Activated CD4-positive, CD25-positive, alpha-beta regulatory T cell treated with anti-CD3 and anti-CD28 coated beads, Interleukin-2, amount 50 U/mL, for 72 hours (primary cell): ENCODE measurements at places on chromosomes 7 and 10.
A peak's percentile ranks its signal among the peaks of the same experiment; 100 is the strongest.

- DNase-seq: no peak
These were observed 23.1 kb downstream of the MDFIC start for GRCh38 chr7:114944745-114945625.

DNA sequence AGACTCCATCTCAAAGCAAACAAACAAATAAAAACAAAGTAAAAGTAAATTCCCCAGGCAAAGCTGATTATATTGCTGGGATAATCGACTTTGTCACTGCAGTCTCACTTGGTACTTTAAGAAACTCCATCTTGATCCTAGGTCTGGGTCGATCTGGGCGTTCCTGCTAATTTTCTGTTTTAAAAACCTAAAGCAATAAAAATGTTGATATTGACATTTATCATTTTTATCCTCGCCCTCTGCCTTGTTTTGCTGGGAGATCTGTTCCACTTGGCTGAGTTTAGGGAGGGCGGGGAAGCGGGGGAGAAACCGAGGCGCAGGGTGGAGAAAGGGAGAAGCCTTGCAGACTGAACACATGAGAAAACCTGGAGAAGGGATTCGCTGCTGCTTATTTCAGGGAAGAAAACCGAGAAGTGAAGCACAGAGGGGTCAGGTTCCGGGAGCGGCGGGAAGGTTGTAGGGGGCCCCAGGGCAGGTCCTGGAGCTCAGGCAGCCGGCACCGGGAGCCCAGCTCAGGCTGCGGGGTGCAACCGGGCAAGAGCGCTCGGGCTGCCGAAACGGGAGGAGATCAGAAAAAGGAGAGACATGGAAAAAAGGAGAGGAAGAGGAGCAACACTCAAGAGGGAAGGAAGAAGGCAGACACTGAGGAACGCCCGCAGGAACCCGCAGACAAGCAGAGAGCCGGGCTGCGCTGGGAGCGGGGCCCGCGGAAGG, 27.3 kb upstream of the KMT2C start:
- no peak for DNase-seq

DNA sequence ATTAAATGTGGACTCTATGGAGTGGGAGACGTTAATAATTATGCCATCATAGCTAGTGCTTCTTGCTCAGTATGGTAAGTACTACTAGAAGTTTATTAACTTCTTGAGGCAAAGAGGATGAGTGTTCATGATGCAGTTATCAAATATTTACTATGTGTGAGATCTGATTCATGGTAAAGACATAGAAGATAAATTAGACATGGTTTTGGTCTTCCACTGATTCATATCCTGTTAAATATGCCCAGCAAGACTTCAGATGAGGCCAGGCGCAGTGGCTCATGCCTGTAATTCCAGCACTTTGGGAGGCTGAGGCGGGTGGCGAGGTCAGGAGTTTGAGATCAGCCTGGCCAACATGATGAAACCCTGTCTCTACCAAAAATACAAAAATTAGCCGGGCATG, 547.1 kb upstream of the ANKRD30A start:
- DNase-seq: no peak

DNA sequence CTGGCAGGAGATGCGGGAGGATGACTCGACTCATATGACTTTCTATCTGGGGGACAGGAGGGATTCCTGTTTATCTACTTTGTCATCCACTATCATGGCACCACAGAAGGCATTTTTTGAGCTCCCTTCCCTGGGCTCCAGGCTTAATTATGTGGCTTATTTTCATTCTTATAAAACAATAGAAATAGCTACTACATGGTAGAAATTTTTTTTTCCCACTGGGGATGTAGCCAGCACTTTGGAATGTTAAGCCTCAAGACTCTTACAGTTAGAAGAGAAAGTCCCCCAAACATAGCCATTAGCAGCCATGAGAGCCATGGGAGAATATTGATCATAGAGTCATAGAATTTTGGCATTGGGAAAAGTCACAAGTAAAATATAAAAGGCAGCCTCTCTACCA, 14.6 kb upstream of the FAM180A start:
- DNase-seq: no peak

DNA sequence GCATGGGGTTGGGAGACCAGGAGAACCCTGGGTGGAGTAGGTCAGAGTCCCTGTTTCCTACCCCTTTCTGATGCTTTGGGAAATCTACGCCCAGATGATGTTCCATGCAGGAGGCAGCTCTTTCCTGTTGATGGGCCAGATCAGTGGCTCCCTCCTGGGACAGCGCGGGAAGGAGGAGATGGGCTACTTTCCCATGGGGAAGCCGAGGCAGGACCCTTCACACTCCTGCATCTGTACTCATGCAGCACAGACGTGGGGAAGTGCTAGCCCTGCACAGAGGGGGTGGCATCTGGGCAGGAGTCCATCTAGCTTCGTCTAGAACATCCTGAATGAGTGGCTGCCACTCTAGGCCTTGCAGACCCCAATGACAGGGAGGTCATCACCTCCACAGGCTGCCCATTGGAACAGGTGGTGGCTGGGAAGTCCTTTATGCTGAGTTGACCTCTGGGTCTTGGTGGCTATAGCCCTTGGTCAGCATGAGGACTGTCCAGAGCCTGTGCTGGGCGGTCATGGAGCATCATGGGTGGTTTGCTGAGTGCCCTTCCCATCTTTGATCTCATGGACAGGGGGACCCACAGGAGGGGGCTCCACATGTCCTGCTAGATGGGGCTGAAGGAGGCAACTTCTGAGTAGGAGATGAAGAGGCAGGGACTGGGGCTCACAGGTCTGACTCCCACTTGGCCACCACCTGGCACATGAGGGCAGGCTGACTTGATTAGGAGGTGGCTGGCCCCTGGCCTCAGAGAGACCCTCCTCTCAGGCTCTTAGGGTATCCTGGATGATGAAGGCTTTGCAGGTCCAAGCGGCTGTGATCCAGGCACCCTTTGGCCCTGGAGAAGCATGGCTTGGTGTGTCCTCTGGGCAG, 24.6 kb downstream of the RAMP3 start:
- peak; percentile 17 for DNase-seq

GRCh38 chr7:106504645-106505044, 156.3 kb downstream of the CCDC71L start:
- no peak for DNase-seq

DNA sequence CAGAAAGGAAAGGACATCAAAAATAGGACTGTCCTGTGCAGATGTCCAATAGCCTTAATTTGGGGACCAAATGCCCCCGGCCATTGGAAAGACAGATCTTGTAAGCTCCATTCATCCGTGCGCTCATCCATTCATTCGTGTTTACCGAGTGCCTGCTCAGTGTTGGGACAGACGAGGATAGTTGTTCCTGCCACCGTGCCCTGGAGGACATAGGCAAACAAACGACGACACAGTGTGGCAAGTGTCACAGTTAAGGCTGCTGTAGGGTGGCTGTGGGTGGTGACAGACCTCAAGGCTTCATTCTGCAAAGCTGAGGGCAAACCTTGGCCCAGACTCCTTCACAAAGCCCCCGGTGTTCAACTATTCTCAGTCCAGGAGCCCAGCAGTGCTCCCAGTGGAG, 27.6 kb downstream of the MKI67 start:
- DNase-seq: no peak

DNA sequence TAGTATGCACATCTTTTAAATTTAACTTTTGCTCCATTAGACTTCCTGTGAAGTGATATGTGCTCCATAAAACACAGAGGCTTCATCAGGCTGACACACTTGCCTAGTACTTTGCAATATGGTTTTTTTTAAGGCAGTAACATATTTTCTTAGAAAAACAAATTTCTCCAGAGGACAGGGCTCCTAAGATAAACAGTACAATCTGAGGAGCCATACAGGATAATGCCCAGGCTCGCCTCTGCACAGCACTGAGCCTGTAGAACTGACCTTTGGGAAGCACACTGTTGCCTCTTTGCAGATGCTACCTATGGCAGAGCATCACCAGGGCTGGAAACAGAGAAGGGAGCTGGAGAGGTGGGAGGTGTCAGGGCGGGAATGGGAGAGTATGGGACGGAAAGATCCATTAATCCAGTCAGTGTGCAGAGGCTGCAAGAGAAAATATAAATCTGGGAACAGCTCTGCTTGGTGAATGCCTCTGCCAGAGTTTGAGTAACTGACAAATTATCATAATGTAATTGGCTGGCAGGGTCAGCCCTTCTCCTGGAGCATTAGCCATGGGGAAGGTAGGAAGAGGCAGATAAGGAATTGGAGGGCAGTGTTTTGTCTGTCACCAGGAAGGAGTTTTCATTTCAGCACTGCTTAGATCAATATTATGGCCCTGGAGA, 132.3 kb downstream of the CREB5 start:
- no peak for DNase-seq

GRCh38 chr7:127771707-127772106, 119.7 kb downstream of the SND1 start:
- no peak for DNase-seq

DNA sequence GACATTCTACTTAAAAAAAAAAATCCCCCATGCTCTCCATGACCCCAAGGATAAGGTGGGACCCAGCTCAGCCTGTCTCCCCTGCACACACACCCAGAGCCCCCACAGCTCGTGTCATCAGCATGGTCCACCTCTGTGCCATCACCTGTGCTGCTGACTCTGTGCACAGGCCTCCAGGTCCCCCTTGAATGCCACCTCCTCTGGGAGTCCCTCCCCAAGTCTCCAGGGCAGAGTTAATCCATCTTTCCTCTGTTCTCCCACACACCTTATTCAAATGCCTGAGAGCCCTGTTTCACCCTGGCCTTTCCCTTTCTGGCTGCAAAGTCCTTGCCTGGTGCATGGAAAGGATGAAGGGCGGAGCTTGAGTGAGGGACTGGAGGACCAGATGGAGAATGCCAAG, 194.1 kb upstream of the LYZL2 start:
- DNase-seq: no peak

DNA sequence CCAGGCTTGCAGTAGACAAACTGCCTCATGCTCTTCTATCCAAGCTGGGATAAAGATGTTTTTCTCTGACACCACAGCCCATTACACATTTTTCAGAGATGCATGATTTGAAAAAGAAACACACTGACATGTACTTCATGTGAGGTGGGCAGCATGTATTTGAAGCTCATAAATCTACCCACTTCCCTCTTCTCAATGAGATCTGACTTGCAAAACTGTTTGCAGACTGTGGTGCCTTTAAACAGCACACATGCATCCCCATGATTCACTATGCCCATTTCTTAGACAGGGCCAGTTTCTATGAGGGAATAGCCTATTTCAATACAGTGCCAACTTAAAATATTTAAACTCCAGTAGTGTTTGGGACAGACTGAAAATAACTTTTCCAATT, 109.8 kb downstream of the GLI3 start:
- no peak for DNase-seq

- no peak for DNase-seq
These were observed 602.9 kb upstream of the GHITM start for GRCh38 chr10:83536426-83536825.

GRCh38 chr10:22900841-22901601, 26.8 kb upstream of the ARMC3 start:
- DNase-seq: no peak

DNA sequence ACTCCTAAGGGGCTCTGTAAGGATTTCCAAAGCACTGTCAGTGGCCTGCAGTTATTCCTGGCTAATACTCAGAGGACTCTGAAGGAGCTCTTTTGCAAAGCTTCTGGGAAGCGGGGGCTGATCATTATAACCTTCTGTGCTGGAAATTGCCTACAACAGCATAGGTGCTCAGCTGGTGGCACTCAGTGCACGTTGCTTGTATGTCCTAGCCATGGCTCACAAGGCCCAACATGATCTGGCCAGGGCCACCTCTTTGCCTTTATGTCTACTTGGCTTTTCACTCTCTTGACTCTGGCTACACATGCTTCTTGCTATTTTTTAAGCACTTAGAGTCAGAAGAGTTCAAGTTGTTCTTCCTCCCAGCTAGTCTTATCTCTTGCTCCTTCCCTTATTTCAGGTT, 17.5 kb downstream of the LAMB4 start:
- DNase-seq: no peak

DNA sequence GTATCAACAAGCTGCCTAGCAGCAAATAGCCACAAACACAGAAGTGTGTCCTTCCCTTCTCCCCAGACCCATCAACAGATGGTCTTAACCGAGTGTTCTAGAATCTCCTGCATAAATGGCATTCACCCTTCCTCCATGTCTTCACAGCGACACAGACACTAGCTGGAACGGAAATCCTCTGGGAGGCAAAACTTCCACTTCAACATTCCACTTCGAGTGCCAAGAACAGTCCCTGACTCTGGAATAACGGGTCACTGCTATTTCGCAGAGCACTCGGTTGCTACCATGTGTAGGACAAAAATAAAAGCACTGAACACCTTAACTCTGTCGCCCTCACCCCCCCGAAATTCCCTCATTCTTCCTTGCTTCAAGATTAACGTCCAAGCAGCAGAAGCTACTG, 65.1 kb downstream of the SFMBT2 start:
- no peak for DNase-seq

- no peak for DNase-seq
These were observed 11.3 kb upstream of the NOBOX start for GRCh38 chr7:144414815-144415214.

- DNase-seq: no peak
These were observed 51.2 kb downstream of the TEX36 start for GRCh38 chr10:125631806-125632205.

- DNase-seq: no peak
These were observed 67.2 kb downstream of the EBF3 start for GRCh38 chr10:129896860-129897200.

GRCh38 chr10:24404567-24404966, 195.6 kb downstream of the KIAA1217 start:
- no peak for DNase-seq

GRCh38 chr10:79982861-79983260, 34.0 kb upstream of the SFTPD start:
- DNase-seq: no peak

GRCh38 chr7:20484356-20484755, 131.1 kb upstream of the ABCB5 start:
- no peak for DNase-seq

GRCh38 chr7:80428161-80429054, 83.5 kb downstream of the GNAT3 start:
- no peak for DNase-seq

DNA sequence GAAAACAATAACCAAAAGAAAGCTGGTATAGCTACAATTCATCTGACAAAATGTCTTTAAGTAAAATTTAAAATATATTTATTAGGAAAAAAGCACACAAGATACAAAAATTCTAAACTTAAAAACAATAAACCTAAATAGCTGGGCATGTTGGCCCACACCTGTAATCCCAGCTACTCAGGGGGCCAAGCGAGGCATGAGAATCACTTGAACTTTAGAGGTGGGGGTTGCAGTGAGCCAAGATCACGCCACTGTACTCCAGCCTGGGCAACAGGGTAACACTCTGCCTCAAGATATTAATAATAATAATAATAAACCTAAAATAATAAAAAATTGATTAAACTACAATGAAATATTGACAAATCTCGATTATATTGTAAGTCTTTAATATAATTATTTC, 77.8 kb upstream of the PDK4 start:
- DNase-seq: no peak

GRCh38 chr7:2903682-2904162, 59.6 kb upstream of the GNA12 start:
- no peak for DNase-seq

DNA sequence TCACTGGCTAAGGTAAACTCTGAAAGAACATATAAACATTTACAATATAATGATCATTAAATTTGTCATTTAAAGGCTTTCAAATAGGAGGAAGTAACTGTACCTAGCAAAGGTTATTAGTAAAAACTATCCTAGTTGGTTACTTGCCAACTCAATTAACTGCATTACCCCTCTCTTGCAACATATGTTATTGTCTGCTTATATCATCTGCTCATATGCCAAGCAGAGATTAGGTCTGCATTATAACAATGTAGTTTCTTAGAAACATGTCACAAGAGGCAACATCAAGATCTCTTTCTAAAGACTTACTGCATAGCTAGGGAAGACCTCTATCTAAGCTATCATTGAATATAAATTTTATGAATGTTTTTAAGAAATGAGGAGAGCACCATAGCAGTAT, 132.5 kb downstream of the RELN start:
- no peak for DNase-seq

- peak; percentile 58 for DNase-seq
These were observed 10.8 kb upstream of the PYROXD2 start for GRCh38 chr10:98425511-98426352.
